T follicular helper cell (primary cell): ENCODE measurements at places on chromosomes 11 and 22.
A peak's percentile ranks its signal among the peaks of the same experiment; 100 is the strongest.

GRCh38 chr11:2441171-2441570 lies 3.1 kb downstream of the TRPM5 start:
- DNase-seq: no peak

GRCh38 chr11:60375316-60375715 lies 3.0 kb upstream of the MS4A7 start:
- DNase-seq: no peak

- no peak for DNase-seq
Observed at GRCh38 chr11:27806122-27806521, 105.9 kb upstream of the BDNF start.

DNA sequence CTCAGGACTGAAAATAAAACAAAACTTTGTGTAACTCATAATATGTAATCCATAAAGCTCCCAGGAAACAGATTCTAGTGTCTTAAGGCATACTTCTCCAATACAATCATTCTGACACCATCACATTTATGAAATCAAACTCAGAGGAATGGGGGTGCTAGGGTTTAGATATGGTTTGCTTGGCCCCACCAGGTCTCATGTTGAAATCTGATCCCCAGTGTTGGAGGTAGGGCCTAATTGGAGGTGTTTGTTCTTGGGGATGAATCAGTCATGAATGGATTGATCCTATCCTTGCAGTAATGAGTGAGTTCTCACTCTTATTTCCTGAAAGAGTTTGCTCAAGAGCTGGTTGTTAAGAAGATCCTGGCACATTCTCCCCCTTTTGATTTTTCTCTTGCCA lies 380.9 kb downstream of the ETS1 start:
- DNase-seq: no peak

- no peak for DNase-seq
Observed at GRCh38 chr22:40156001-40156516, 21.7 kb upstream of the TNRC6B start.

- no peak for DNase-seq
Observed at GRCh38 chr11:43819926-43820325, 60.7 kb upstream of the ALKBH3 start.

DNA sequence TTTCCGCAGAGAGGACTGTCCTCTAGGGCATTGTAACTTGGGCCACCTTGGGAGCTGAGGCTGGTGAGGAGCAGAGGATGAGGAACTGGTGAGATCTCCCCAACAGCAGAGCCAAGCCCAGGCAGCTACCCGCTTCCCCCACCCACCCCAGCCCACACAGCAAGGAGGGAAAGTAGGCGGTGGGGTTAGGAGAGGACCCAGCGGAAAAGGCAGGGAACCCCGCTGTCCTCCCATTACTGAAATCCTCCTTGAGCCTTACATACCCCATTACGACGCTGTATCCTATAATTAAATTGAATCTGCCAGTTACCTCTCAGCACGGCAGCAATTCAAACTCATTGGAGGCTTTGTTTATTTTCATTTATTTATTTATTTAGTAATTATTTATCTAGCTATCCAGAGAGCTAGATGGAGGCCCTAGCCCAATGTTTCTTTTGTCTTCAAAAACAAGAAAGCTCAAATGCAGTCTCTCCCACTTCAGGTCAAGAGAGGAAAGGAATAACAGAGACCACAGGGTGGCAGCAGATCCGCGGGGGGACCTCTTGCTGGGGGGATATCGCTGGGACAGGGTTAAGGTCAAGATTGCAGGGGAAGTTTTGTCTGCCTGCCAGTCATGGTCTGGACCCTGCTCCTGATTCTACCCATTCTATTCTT lies 218.0 kb downstream of the ST3GAL4 start:
- DNase-seq: no peak

GRCh38 chr22:30705710-30706651 lies 11.3 kb downstream of the OSBP2 start:
- no peak for DNase-seq

DNA sequence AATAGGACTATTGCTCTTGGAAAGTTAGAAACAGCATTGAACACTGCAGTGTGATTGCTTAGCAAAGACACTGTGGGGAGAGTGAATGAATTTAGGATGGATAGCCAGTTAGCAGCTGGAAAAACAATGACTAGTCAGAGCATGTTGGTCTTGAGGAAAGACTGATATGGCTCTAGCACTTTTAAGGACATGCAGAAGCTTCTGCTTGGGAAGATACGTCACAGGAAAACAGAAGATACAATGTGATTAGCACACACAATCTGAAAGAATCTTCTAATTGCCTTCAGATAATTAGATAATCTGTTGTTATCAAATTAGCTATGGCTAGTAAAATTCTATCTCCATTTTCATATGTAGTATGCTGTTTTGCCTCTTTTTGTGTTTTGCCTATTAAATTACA lies 530.7 kb upstream of the CHORDC1 start:
- no peak for DNase-seq

- no peak for DNase-seq
Observed at GRCh38 chr11:56093008-56093407, at the start of gene OR8I2. OR8I2 (plus strand) TSS chr11:56093308; CDS start chr11:56093308, 0 bp downstream.

GRCh38 chr11:115891581-115891980 lies 387.4 kb upstream of the CADM1 start:
- DNase-seq: no peak

GRCh38 chr11:17386331-17387084 lies 2.0 kb downstream of the KCNJ11 start:
- no peak for DNase-seq

DNA sequence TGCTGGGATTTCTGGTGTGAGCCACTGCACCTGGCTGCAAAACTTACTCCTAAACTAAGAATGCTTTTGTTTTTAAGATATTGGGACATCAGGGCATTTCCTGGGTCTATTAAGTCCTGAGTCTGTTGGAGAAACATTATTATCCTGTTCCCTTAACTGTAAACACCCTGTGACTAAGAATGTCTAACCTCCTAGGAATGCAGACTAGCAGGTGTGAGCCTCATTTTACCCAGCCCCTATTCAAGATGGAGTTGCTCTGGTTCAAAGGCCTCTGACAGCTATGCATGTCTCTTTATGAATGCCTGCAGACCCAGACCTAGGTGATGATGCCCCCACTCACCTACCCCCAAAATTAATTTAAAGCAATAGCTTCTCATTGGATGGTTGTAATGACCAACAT lies 46.2 kb downstream of the DEPDC5 start:
- DNase-seq: no peak

DNA sequence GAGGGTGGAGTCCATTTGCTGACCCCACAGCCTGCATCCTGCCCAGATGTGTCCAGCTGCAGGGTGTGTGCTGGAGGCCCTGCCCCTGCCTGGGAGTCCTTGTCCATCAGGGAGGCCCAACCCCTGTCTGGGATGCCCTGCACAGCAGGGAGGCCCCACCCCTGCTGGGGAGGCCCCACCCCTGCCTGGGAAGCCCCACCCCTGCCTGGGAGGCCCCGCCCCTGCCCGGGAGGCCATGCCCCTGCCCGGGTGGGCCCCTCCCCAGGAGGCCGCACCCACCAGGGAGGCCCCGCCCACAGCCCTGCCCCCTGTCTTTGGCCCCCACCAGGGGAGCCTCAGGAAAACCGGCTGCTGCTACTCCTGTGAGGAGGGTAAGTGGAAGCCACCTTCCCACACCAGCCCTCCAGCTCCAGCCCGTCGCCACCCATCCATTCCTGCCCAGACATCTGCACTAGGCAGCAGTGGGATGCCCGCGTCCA lies 37.2 kb downstream of the MUC5B start:
- peak; percentile 15 for DNase-seq

DNA sequence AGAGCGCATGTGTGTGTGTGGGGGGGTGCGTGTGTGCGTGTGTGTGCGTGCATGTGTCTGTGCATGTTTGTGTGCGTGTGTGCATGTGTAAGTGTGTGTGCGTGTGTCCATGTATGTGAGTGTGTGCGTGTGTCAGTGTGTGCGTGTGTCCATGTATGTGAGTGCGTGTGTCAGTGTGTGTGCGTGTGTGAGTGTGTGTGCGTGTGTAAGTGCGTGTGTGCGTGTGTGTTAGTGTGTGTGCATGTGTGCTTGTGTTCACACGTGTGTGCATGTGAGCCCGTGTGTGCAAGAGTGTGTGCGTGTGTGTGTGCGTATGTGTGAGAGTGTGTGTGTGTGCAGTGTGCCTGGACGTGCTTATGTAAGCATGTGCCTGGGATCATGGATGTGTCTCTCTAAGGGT lies 14.7 kb upstream of the APOL6 start:
- DNase-seq: no peak

GRCh38 chr11:108886660-108887009 lies 221.8 kb downstream of the DDX10 start:
- DNase-seq: no peak

GRCh38 chr22:49838771-49839717 lies 11.4 kb upstream of the BRD1 start:
- peak; percentile 87 for DNase-seq

GRCh38 chr22:36833073-36833472 lies 16.2 kb upstream of the PVALB start:
- no peak for DNase-seq

- no peak for DNase-seq
Observed at GRCh38 chr22:43269246-43269645, 73.9 kb downstream of the SCUBE1 start.

GRCh38 chr11:68549789-68550484 lies 89.4 kb downstream of the PPP6R3 start:
- DNase-seq: no peak

- no peak for DNase-seq
Observed at GRCh38 chr22:45775062-45775461, 103.4 kb downstream of the ATXN10 start.

DNA sequence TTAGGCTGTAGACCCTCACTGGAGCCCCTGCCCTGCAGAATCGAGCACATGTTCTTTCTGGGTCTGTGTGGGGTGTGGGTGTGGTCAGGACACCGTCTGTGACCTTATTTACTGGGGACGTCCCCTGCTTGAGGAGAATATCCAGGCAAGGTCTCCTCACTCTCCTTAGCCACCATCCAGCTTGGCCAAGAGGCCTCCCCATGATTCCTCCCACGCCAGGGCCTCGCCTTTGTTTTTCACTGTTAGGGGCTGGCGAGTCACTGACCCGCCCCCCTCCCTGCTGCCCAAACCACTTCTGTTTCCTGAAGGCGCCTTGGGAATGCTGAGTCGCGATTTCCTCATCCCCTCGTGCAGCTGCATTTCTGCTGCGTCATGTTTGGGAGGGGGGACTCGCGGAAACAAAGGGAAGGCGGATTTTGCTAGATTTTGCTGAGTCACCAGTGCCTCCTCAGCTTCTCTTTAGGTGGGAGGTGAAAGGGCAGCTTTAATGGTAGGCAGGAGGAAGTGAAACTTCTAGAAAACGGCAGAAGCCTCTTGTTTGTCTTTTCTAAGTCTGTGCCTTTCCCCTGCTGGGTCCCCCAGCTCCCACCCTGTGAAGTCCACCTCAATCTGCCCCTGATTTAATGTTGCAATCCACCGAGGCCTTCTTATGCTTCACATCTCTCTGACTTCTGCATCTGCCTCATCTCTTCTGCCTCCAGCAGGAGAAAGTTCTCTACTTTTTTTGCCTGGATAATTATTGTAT lies 4.0 kb upstream of the HMOX1 start:
- no peak for DNase-seq

DNA sequence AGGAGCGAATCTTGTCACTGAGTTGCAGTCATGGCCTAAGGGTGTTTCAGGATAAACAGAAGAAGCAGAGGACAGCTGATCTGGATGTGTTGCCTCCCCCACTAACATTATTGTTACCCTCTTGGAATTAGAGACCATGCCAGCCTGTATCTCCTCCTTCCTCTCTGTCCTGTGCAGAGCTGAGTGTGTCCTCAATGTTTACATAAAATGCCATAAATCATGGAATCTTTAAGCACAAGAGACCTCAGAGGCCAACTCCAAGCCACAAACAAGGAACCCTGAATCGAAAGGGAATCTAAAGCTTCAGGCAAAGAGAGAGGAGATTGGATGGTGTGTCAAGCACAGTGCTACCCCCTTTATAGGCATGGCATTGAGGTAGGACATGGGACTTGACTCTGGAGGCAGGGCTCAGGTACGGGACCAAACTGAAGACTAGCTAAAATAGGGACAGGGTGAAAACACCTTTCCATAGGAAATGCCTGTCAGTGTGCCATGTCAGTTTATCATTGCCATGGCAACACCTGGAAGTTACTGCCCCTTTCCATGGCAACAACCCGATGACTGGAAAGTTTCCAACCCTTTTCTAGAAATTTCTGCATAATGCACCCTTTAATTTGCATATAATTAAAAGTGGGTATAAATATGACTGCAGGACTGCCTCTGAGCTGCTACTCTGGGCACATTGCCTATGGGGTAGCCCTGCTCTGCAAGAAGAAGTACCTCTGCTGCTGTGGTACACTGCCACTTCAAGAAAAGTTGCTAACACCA lies 489.7 kb downstream of the MIAT start:
- DNase-seq: no peak

GRCh38 chr22:16917144-16918003 lies 90.6 kb downstream of the GAB4 start:
- peak; percentile 10 for DNase-seq

DNA sequence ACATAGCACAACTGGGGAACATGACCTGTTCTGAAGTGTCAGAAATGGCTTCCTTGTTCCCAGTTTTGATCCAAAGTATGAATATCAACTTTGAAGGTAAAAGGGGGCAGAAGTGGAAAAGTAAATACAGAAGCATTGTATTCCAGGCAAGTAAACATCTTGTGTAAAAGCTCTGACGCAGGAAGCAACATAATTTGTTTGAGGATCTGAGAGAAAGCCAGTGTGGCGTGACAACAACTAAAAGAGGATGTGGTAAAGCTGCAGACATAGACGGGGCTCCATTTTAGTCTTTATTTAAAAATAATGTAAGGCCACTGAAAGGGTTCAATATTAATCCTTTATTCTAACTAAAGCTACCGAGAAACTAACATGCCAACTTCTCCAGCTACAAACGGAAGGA lies 310.2 kb downstream of the DLG2 start:
- no peak for DNase-seq

GRCh38 chr11:11380883-11381282 lies 27.8 kb upstream of the CSNK2A3 start:
- DNase-seq: no peak

- DNase-seq: no peak
Observed at GRCh38 chr11:67352546-67353316, 615 bp downstream of the POLD4 start.

GRCh38 chr11:18308242-18308641 lies 13.7 kb downstream of the HPS5 start:
- DNase-seq: no peak

- no peak for DNase-seq
Observed at GRCh38 chr11:100593291-100593690, 93.8 kb upstream of the ARHGAP42 start.

DNA sequence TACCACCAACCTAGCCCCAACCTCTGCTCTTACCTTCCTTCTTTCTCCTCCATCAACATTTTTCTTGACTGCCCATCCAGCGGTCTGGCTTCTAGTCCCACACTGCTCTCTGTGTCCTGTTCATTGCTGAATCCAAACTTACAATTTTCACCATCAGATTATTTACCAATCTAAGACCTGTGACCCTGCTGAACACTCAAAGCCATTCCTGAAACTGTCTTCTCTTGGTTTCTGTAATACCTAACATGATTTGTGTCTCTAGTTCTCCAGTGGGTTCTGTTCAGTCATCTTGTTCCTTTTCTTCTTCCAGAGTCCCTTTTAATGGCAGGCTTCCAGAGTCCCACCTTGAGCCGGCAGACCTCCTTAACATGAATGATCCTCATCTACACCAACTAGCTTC lies 24.1 kb downstream of the RRAS2 start:
- DNase-seq: no peak
